ENCODE measurements at places on chromosomes 13 and 19. TPM values are rescaled to one million over a fixed set of nuclear protein-coding genes. Genes with fewer than 3 reads are reported as not detected.

Gene PSG3
- not detected for polyA plus RNA-seq

DNA sequence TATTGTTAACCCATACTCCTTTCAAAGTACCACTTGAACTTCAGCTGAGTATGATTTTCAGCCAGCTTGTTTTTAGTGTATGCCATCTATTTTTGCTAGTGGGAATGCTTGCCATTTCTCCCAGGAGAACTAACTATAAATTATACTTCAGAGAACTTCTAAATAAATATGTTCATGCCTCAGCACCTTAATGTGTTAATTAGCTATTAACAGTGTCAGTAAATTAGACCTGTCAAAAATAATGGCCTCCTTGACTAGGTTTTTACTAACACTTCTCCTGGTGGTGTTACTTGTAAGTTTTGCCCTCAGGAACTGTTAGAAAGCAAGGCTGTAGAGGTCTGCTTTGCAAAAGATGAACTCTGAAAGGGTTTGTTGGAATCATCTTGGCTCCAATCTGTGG lies 4.5 kb downstream of the CLDN10 start:
- peaks cover 33% of the 10 kb centered on the region for H3K27me3 ChIP-seq
- DNase-seq = no peak
- H3K4me1 ChIP-seq = no peaks in the 10 kb centered on the region
- H3K4me3 ChIP-seq = no peak overlapping the region
- H3K36me3 ChIP-seq = no peaks in the 10 kb centered on the region
- no peak overlapping the region for H3K27ac ChIP-seq

Gene ZNF442
- polyA plus RNA-seq = 0.89 TPM

Gene ZNF439
- polyA plus RNA-seq = 0.86 TPM

Gene KLK6
- polyA plus RNA-seq = 2.5 TPM

- H3K27ac ChIP-seq = no peak overlapping the region
- H3K4me1 ChIP-seq = no peaks in the 10 kb centered on the region
- no peaks in the 10 kb centered on the region for H3K27me3 ChIP-seq
- no peaks in the 10 kb centered on the region for H3K36me3 ChIP-seq
Observed at GRCh38 chr13:111881700-111882099, 185.2 kb upstream of the SOX1 start.

- DNase-seq = no peak
- no peaks in the 10 kb centered on the region for H3K27me3 ChIP-seq
- no peak overlapping the region for H3K4me3 ChIP-seq
- no peaks in the 10 kb centered on the region for H3K36me3 ChIP-seq
Observed at GRCh38 chr13:96581741-96582140, 412.5 kb downstream of the OXGR1 start.

Gene LILRA2
- not detected for polyA plus RNA-seq

DNA sequence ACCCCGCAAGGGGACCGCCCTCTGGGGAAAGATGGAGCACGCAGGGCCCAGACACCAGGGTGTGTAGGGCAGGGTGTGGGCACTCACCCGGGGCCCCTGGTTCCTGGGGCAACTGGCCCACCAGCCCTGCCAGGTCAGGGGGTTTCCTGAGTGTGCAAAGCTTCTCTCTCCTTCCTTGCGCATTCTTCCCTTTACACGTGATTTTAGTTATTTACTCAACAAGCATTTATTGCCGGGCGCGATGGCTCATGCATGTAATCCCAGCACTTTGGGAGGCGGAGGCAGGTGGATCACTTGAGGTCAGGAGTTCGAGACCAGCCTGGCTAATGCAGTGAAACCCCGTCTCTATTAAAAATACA lies 20.4 kb downstream of the PRR36 start:
- H3K4me1 ChIP-seq = peaks cover 10% of the 10 kb centered on the region
- no peak overlapping the region for H3K27ac ChIP-seq
- no peak overlapping the region for H3K4me3 ChIP-seq
- peaks cover 2% of the 10 kb centered on the region for H3K36me3 ChIP-seq
- DNase-seq = no peak

DNA sequence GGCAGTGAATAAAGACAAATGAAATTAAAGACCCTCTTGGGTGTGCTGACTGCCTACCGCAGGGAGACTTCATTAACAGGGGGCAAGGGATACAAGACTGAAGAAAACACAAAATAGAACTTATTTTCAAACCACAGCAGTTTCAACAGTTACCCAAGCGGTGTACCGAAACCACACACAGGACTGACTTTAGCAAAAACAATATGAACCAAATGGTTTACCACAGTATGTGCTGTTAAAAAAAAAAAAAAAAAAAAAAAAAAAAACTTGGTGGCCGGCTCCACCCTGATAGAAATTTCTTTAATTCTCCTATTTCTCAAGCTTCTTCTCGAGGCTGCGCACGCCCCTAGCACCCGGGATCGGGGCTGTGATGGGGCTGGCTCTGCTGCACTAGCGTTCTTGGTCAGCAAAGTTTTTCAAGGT lies 42.6 kb downstream of the KLF2 start:
- H3K4me1 ChIP-seq = peaks cover 10% of the 10 kb centered on the region
- no peak for DNase-seq
- H3K27ac ChIP-seq = no peak overlapping the region
- H3K4me3 ChIP-seq = no peak overlapping the region
- H3K27me3 ChIP-seq = no peaks in the 10 kb centered on the region

Gene CD209
- not detected for polyA plus RNA-seq

GRCh38 chr13:26759249-26759906 lies 1.2 kb downstream of the GPR12 start:
- DNase-seq = no peak
- no peaks in the 10 kb centered on the region for H3K36me3 ChIP-seq
- no peaks in the 10 kb centered on the region for H3K4me1 ChIP-seq

Gene SLC17A7
- polyA plus RNA-seq = 0.04 TPM

- H3K36me3 ChIP-seq = no peaks in the 10 kb centered on the region
- no peaks in the 10 kb centered on the region for H3K4me1 ChIP-seq
- no peak for DNase-seq
- no peaks in the 10 kb centered on the region for H3K27me3 ChIP-seq
- H3K27ac ChIP-seq = no peak overlapping the region
Observed at GRCh38 chr19:15779756-15780476, 7.5 kb upstream of the OR10H5 start.

- no peak overlapping the region for H3K4me3 ChIP-seq
- H3K4me1 ChIP-seq = no peaks in the 10 kb centered on the region
- no peak overlapping the region for H3K27ac ChIP-seq
Observed at GRCh38 chr13:68944272-68944671, 1163.4 kb upstream of the ATXN8OS start.

Gene UPF3A
- polyA plus RNA-seq = 60.8 TPM

DNA sequence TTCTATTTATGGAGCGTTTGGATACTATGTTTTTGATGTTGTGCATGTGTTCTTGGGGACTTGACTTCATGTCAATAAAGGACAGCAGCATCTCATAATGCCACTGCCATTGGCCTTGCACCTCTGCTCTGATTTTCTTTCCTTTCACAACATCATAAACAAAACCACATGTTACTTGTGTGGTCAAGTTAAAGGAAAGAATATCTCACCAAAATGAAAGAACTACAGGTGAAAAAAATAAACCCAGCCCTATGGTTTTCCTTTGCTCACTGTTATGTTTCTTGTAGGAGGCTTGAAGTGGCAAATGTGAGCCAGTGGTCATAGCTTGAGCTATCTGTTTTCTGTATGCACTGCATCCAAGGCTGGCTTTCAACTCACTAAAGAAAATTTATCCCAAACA lies 240.4 kb downstream of the KCNRG start:
- H3K4me1 ChIP-seq = no peaks in the 10 kb centered on the region
- H3K27me3 ChIP-seq = no peaks in the 10 kb centered on the region
- DNase-seq = no peak
- H3K27ac ChIP-seq = no peak overlapping the region
- H3K4me3 ChIP-seq = no peak overlapping the region

DNA sequence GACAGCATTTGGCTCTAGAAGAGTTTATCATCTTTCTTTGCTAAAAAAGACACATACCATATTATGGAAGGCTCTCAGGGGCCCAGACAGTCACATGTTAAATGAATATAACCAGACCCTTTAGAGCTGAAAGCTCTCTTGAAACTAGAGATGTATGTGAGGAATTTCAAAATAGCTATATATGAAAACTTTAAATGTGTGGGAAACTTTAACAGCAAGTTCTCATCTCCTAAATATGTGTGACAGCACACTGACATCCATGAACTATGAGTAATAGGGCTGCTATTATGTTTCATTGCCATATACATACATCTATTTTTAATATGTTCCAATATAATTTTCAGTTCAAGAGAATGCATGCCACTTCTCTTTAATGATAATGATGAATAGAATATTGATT lies 509.5 kb downstream of the GPC6 start:
- no peaks in the 10 kb centered on the region for H3K27me3 ChIP-seq
- H3K36me3 ChIP-seq = no peaks in the 10 kb centered on the region
- H3K4me1 ChIP-seq = no peaks in the 10 kb centered on the region
- no peak overlapping the region for H3K27ac ChIP-seq

DNA sequence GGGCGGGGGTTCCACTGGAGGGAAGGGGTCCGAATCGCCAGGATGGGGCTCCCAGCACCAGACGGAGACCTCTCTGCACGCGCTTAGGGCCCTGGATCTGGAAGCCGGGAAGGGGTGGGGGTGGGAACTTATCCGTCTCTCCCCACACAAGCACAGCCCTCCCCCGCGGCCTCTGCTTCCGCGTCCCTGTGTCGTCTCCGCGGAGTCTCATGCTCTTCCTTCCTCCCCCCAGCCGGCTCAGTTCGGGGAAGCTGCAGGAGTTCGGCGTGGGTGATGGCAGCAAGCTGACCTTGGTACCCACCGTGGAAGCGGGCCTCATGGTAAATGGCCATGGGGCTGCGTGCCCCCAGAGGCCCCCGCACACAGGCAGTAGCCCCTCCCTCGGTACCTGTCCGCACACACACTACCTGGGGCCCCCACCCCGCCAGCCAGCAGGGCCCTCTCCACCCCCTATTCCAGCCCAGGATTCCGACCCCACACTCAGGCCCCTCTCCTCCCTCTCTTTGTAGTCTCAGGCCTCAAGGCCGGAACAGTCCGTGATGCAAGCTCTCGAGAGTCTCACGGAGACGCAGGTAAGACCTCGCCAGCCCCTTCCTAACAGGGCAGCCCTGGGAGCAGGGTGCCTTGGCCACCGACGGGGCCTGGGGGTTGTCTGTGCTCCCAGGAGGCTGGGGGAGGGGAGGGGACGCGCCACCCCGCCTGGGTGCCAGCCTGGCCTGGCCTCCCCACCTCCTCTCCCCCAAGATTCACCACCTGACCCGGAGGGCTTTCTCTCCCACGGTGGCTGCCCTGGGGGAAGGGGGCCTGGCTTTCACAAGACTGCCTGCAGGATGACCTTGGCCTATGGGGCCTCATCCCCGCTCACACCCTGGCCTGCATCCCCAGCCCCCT lies 3.2 kb downstream of the MIDN start:
- H3K36me3 ChIP-seq = peaks cover 30% of the 10 kb centered on the region
- peaks cover 9% of the 10 kb centered on the region for H3K4me1 ChIP-seq
- peak overlapping the region; percentile 85 for H3K4me3 ChIP-seq
- peak overlapping the region; percentile 69 for H3K27ac ChIP-seq
- H3K27me3 ChIP-seq = no peaks in the 10 kb centered on the region

- H3K4me3 ChIP-seq = peak within 1 kb of the TSS; percentile 56
- H3K4me1 ChIP-seq = peaks cover 7% of the 10 kb centered on the region
- DNase-seq = no peak
- no peaks in the 10 kb centered on the region for H3K36me3 ChIP-seq
- H3K27me3 ChIP-seq = no peaks in the 10 kb centered on the region
Observed at GRCh38 chr19:11964858-11965645, at the start of gene ZNF763. Gene ZNF763, plus strand, starts transcription at chr19:11965040. Its CDS starts 169 bp downstream, at chr19:11965209.

DNA sequence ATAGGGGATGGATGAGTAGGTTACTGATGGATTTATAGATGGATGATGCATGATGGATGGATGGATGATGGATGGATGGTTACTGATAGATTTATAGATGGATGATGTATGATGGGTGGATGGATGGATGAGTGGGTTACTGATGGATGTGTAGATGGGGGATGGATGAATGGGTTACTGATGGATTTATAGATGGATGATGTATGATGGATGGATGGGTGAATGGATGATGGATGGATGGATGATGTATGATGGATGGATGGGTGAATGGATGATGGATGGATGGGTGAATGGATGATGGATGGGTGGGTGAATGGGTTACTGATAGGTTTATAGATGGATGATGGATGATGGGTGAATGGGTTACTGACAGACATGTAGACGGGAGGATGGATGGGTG lies 6.3 kb upstream of the C2CD4C start:
- no peak overlapping the region for H3K27ac ChIP-seq
- H3K4me1 ChIP-seq = no peaks in the 10 kb centered on the region
- no peak overlapping the region for H3K4me3 ChIP-seq

Gene BRCA2
- polyA plus RNA-seq = 2.4 TPM

DNA sequence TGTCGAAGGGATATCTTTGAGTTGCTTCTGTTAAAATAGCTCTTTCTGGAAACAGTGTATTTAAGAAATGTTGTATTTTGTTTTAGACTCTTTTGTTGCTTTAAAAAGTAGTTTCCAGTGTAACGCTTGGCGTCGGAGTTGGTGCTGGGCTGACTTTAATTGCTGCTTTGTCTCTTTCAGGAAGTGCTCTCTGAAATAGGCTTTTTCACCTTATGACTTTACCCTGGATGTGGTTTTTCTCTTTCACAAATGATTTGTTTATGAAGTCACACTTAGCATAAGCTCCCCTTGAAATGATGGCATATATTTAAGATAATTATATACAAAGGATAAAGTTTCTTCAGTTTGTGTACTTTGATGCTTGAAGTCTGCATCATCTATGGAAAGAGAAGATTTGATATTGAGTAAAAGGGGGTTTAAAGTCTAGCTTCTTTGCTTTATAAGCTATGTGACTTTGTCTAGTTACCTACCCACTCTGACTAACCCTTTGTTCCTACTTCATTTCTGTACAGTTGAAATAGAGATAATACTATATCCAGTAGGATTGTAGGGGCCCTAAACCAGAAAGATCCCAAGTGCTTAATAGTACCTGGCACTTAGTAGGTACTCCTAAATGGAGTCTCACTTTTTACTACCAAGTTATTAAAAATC lies at the start of gene GPR18:
GPR18 (minus strand) TSS at position 170 of the 651 bp plus-strand sequence. CDS start 2,507 bp downstream, outside the sequence.
- H3K27me3 ChIP-seq = no peaks in the 10 kb centered on the region
- H3K36me3 ChIP-seq = peaks cover 7% of the 10 kb centered on the region
- no peak within 1 kb of the TSS for H3K27ac ChIP-seq
- no peak within 1 kb of the TSS for H3K4me3 ChIP-seq
- no peaks in the 10 kb centered on the region for H3K4me1 ChIP-seq

Gene ODAD3
- polyA plus RNA-seq = 0.09 TPM

- H3K4me3 ChIP-seq = no peak overlapping the region
- no peak overlapping the region for H3K27ac ChIP-seq
- H3K4me1 ChIP-seq = peaks cover 9% of the 10 kb centered on the region
- H3K27me3 ChIP-seq = no peaks in the 10 kb centered on the region
Observed at GRCh38 chr19:1945899-1946298, 4.9 kb downstream of the CSNK1G2 start.

Gene FFAR1
- polyA plus RNA-seq = not detected

DNA sequence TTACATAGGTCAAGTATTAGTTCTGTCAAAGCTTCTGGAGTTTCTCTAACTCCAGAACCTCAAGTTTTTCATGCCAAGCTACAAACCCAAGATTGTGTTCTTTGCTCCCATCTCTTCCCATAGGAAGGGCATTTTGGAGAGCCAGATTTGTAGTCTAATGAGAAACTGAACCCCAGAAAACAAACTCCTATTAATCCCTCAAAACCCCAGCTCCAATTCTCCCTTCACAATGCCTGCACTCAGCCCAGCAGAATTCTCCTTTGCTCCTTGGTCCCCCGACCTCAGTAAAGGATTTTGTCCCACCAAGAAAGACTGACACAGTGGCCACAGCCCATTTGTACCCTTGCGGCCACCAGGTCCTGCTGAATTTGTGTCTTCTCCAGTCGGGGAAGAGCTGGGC lies 8.4 kb downstream of the USHBP1 start:
- DNase-seq = no peak
- H3K36me3 ChIP-seq = no peaks in the 10 kb centered on the region
- H3K27ac ChIP-seq = no peak overlapping the region
- H3K4me3 ChIP-seq = no peak overlapping the region
- no peaks in the 10 kb centered on the region for H3K27me3 ChIP-seq

Measured in keratinocyte (primary cell).